CD4-positive, alpha-beta T cell treated with Interleukin-12 subunit alpha and Interleukin-12 subunit beta, for 1 hour (primary cell): ENCODE measurements at places on chromosomes 5 and 9.

DNA sequence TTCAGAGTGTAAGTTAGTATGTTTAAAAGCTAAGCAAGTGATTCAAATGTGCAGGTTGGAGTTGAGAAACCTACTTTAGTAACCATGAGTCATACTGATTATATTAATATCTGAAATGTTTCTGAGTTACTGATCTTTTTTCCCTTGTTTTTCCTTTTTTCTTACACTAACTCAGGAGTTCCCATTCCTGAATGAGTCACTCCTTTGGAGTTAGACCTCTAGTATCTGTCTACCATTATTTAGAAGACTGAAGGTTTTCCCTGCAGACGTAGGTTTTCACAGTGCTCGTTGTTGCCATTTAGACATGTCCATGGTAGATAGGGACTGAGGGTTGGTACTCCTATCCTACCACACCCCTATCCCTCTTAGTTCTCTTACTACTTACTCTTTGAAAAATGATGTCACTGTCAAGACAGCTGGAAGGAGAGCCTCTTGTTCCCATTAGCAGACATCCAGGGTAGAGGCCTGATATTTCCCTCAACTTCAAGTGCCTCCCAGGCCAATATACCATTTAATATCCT is 20.2 kb downstream of the OCLN start:
- DNase-seq, result no peak

- no peak for DNase-seq
These were observed 141.2 kb downstream of the PARP8 start for GRCh38 chr5:50807661-50808060.

DNA sequence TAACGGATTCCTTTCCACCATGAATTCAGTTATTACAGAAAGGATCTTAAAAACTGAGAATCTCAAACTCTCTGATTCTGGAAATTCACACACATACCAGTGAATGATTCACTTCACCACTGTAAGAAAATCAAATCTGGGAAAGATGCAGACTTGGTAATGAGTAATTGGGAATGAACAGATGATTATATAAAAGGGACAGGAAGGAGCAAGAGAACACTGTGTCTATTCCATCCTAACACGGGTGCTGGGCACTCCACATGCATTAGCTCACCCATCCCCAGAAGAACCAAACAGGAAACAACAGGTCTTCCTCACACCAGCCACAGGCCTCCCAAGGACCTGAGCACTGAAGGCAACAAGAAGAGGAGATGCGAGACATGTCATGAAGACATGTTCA is 74.8 kb upstream of the ZNF622 start:
- no peak for DNase-seq

- no peak for DNase-seq
These were observed 29.5 kb downstream of the TGFBI start for GRCh38 chr5:136058039-136058971.

- DNase-seq, result peak; percentile 58
These were observed 909 bp downstream of the NDFIP1 start for GRCh38 chr5:142109331-142110045.

- DNase-seq, result no peak
These were observed 59.8 kb downstream of the DOCK2 start for GRCh38 chr5:169696621-169697510.

DNA sequence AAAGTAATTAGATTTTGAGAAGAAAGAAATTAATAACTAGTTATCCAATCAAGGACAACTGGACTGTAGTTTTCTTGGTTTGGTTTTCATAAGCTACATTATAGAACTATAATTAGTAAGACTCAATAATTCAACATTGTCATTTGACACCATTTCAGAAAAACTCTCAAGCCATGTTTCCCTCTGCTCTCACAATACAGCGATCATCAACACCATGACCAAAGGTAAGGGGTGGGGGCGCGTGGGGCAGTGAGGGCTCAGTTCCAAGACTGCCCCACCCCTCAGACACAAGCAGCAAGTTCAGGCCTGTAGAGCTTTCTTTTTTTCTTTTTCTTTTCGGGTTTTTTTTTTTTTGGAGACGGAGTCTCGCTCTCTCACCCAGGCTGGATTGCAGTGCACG is 6.4 kb downstream of the CMBL start:
- DNase-seq, result no peak

GRCh38 chr9:71218774-71219173 is 97.4 kb upstream of the TRPM3 start:
- no peak for DNase-seq

DNA sequence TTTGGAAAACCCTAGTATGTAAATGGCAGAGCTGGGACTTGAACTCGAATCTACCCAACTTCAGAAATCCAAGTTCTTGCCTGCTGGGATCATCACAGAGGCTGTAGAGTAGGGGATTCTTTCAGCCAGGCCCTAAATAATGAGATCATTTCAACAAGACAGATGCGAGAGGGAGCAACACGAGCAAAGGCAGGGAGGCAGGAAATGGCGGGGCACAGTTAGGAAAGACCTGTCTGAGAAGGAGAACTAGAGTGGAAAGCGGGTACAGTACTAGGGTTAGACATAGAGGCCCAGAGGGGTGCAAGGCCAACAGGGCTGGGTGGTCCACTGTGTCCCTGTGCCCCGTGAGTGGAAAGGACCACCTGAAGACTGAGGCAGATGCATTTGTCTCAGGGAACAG is 46.1 kb downstream of the MVB12B start:
- DNase-seq, result no peak
